ENCODE measurements at places on chromosomes 1 and 21.

- DNase-seq, result no peak
Measured at GRCh38 chr1:201139306-201139705, 12.3 kb upstream of the ASCL5 start.

DNA sequence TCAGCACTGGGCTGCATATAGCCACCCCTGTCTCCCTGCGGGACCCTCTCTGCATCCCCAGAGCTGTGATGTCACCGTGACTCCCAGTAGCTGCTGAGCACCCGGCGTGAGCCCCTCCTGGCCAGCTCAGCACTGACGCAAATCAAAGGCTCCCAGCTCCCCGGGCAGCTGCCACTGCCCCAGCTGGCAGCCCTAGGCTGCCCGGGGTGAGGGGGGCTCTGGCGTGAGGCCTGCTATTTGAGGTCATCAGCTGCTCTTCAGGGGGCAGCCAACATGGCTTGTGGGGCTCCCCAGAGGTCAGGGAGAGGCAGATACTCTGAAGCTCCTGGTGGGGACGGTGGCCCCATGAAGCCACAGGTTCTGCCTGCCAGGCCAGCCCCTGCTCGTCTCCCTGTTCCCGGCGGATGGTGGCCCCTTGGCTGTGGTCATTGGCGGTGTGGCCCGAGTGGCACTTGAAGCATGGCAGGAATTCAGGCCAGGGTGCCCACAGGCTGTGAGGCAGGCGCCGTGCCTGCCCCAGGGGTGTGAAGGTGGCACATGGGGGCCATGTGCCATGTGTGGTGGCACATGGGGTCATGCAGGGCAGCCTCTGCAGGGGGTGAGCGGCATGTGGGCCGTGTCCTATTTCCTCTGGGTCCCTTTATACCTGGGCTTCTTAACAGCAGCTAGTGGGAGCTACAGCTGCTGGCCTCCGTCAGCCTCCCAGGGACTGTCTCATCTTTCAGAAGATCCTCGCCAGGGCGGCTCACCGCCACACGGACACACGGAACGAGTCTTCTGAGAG is 85.4 kb downstream of the SIK1 start:
- DNase-seq, result no peak

GRCh38 chr21:18661842-18662241 is 258.3 kb upstream of the TMPRSS15 start:
- no peak for DNase-seq

GRCh38 chr1:157460381-157460780 is 91.9 kb downstream of the FCRL5 start:
- no peak for DNase-seq

GRCh38 chr1:18307329-18307898 is 173.3 kb upstream of the KLHDC7A start:
- no peak for DNase-seq

GRCh38 chr1:35475856-35476674 is 81.1 kb downstream of the KIAA0319L start:
- DNase-seq, result no peak

DNA sequence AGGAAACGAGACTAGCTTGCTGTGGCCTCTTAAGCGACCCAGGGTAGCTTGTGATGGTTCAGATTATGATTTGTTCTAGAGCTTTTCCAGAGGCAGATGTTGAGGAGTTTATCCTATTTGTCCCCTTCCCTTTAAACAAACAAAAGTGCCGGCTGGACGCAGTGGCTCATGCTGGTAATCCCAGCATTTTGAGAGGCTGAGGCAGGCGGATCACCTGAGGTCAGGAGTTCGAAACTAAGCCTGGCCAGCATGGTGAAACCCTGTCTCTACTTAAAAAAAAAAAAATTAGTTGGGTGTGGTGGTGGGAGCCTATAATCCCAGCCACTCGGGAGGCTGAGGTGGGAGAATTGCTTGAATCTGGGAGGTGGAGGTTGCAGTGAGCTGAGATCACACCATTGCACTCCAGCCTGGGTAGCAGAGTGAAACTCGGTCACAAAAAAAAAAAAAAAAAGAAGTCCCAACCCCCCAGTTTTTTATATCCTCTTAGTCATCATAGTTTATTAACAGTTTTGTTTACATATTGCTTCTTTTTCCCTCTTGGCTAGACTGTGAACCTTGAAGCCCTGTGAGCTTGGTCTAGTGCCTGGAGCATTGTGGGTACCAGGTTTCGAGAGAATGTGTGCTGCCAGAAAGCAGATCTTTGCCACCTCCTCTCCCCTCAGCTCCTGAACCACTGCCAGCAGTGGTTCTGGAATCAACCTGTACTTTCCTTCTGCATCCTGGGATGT is 29.8 kb downstream of the MAPKAPK2 start:
- peak; percentile 30 for DNase-seq

DNA sequence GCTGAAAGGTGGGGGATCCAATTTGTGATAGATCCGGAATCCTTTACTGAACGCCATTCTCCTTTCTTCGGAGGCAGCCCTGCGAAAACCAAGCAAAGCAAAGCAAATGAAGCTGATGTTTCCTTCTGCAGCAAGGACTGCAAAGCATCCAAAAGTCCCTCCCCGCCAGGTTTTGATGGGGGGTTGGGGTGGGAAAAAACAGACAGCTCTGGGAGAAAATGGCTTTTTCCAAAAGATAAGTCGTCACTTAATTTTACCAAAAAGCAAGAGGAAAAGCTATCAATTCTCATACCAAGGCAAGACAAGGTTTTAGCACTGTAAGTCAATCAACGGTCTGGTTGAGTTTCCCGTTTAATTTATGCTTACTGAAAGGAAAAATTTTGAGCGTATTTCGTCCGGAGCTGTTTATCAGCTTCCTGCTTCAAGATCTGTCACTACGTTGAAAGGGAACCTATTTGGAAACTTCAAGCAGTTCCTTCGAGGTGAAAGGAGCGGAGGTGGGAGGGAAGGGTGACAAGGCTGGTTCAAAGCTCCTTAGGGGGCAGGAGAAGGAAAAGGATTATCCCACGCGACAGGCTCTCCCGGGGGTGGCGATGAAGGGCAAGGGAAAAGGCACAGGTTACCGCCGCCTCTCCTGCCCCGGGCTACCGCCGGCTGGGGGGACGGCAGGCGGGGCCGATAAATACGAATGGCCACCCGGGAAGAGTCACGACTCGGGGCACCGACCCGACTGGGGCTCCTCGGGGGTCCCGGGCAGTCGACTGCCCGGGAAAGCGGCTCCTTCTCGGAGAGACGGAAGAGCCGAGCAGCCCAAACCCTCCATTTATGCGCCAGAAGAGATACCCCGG is 750 bp downstream of the SYNJ1 start:
- DNase-seq, result peak; percentile 83

- DNase-seq, result no peak
Measured at GRCh38 chr1:32622806-32623681, 27.3 kb downstream of the ZBTB8OS start.

DNA sequence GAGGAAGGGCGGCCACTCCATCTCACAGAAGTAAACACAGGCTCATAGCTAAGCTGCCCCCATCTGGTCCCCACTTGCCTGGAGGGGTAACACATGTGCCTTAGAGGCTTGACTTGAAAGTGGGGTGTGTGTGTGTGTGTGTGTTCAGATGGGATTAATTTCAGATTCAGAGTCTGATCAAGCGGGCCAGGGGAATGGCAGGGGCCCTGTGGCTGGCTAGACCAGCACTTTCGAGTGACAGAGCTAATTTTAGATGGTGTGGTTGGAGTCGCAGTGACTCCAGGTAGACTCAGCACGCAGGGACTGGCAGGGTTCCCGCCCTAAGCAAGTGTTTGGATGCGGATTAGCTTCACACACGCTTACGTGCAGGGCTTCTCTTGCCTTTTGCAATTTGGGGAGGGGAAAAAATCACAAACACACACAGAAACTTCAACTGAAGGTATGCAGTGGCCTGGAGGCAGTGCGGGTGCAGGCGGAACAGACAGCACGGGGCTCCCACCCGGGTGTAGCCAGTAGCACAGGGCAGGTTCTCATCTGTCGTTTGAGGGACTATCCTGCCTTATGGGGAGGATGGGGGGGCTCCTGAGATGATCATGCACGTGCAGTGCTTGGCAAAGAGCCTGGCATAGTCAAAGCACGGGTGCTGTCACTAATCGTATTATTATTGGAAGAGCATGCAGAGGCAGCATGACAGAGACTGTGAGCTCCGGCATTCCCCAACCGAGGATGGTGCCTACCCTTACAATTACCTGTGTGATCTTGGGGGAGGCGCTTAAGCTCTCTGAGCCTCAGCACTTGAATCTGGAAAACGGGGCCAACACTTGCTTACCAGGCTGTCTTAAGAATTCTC is 1.3 kb downstream of the EDN2 start:
- DNase-seq, result no peak

Data from inflammatory macrophage treated with lipopolysaccharide for 4 hours (primary cell).